ENCODE measurements at places on chromosomes 7 and 10.

DNA sequence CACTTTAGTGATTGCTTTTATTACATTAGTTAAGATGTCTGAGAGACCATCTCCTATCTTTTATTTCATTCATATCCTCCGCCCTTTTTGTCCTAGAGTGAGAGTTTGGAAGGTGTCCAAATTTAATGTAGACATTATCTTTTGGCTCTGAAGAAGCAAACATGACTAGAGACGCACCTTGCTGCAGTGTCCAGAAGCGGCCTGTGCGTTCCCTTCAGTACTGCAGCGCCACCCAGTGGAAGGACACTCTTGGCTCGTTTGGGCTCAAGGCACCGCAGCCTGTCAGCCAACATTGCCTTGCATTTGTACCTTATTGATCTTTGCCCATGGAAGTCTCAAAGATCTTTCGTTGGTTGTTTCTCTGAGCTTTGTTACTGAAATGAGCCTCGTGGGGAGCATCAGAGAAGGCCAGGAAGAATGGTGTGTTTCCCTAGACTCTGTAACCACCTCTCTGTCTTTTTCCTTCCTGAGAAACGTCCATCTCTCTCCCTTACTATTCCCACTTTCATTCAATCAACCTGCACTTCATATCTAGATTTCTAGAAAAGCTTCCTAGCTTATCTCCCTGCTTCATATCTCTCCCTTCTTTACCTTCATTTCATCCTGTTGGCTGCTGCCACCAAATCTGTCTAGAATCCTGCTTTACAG is 10.4 kb upstream of the CLCN1 start:
- DNase-seq: peak; percentile 78

DNA sequence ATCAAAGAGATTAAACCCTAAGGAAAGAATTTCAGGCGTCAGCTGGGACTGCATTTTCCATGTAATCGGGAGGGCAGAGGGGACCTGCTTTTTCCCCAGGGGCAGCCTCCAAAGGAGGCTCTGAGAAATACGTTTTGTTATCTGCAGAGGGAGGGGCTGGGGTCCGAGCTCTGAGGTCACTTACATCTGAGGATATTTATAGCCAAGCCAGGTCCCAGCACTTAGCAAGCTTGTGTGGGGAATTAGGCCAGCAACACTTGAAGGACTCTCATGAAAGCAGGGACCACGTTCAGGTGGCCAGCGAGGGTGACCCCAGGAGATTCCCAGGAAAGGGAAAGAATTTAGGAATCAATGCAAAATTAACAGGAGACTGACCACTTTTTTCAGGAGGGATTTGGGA is 20.6 kb upstream of the GDI2 start:
- DNase-seq: no peak

- no peak for DNase-seq
Measured at GRCh38 chr7:149735181-149735602, 38.2 kb downstream of the ZNF467 start.

DNA sequence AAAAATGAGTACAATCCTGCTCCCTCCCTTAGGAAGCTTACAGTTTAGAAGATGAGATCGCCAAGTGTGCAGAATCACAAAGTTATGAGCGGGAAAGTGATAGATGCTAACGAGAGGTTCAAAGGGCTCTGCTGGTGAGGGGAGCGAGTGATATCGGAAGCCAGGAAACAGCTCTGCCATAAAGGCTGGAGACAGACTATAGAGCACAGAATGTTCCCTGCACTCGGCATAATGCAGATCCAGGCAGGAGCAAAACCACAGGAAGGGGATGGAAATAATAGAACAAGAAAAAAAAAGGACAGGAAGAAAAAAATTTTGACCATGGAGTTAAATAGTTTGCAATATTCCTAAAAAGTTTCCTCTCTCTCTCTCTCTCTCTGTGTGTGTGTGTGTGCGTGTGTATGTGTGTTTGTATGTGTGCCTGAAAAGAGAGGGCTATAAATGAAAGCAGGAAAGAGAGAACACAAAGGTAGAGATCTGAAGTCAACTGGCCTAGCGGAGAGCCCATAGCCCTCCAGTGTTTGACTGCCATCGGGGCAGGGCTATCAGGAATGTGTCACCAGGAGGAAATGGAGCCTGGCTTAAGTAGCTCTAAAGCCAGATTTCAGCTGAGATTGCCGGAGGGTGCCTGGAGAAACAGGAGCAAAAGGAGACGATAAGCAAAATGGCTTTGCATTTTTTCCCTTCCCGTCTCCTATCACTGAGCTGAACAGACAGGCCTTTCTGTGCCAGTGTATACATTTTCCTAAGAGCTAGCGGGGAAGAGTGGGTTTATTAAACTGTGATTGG is 175.8 kb upstream of the LYZL1 start:
- DNase-seq: no peak

DNA sequence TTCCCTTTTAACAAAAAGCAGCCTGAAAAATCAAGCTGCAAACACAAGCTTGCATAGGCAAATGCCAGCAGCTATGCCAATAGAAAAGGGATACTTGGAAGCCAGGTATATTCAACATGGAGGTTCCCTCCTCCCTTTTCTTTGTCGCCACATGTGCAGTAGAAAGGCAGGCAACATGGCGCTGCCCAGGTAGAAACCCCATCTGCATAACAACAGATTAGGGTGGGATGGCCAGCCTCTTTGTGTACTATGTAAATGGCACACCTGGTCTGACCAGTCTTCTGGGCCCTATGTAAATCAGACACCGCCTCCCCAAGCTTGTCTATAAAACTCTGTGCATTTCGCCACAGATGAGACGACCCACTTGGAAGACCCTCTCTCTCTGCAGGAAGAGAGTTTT is 58.1 kb downstream of the CCDC3 start:
- no peak for DNase-seq

DNA sequence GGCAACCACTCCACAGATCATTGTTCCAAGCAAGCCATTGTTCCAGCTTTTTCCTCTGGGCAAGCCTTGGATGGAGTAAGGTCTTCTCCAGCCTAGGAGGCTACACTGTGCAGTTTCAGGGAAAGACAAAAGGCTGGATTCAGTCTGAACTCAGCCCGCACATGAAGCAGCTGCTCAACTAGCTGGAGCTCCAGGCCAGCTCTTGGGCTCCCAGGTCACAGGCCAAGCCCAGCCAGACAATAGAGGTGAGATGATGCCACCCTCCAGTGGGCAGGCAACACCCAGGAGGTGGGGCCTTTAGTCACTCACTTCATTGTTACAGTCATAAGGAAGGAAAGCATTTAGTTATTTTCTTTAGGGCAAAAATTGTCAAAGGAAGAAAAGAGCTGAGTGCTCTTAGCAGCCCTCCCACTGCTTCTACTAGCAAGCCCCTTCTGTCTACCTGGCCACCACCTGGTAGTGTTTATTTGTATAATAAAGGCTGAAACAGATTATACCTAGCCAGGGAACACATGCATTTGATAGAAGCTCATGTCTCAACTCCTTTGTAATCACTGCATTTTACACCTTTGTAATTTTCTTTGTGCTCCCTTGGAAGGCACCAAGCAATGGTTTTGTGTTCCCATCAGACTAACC is 253.4 kb downstream of the WDR11 start:
- no peak for DNase-seq

DNA sequence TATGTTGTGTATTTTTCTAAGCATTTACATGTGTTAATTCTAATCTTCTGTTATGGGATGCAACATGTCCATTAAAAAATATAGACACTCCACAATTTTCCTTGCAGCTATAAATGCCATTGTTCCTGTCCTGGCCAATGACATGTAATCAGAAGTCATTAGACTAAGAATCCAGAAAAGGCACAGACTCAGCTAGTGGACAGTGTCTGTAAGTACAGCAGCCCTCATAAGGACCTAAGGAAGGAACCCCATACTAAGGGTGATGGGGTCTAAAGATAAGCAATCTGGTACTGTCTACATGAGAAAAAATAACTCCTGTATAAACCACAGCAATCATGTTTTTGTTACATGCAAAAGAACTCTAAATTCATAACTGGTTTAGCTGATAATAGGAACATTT is 115.9 kb downstream of the GPR85 start:
- DNase-seq: no peak

- no peak for DNase-seq
Measured at GRCh38 chr10:84499846-84500245, 171.5 kb downstream of the CCSER2 start.

DNA sequence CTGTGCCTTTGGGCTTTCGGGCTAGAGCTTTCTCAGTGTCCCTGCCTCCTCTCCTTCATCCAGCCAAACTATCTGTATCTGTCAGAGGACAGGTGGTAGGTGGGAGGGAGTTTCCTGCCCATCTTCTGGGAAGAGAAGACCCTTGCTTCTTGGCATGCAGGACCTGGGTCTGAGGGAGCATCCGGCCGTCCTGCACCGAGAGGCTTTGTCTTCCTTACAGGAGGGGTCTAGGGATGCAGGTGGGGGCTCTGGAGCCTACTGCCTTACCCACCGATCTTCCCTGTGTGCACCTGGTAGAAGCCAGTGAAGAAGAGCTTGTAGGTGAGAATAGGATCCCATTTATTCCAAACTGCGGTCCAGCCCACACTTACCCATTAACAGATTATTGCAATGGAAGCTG is 5.8 kb upstream of the KLF6 start:
- no peak for DNase-seq

DNA sequence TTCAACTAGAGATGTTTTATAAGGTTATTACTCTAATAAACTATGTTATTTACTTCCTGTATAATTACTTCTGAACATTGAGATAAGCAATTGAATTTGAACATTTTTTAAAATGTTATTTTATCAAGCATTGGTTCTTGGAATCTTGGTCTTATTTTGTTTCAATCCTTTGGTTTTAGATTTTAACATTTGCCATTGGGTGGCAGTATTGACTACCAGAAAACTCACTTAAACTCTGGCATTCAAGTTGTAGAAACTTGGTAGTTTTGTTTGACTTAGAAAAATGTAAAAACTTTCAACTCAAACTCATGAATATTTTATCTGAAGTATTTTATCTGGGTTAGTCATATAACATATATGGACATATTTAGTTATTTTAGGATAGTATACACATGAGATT is 48.1 kb downstream of the ATRNL1 start:
- no peak for DNase-seq

DNA sequence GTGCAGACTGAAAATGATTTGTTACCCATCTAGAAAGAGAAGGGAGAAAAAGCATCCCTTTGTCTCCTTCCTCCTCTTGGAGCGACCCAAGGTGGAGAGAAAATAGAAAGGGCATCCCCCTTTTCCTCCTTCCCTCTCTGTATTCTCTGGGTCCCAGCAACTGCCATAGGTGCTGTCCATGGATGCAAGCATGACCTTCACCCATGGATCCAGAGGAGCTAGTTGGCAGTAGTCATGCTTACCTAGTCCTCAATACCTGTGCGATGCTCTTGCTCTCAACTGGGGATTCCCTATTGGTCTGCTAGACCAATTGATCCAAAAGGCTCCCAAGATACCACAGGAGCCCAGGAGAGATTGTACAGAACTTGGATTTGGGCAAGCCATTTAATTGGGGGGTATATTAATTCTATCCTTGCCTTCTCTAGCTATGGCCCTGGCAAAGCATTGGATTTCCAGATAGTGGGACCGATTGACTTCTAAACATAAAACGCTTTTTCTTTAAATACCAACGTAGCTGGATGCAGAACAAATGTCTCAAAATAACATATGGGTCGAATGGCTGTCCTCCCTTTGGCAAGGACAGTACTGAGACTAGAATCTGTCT is 547.8 kb upstream of the IGFBP3 start:
- no peak for DNase-seq

GRCh38 chr10:77983384-77984341 is 45.7 kb downstream of the POLR3A start:
- no peak for DNase-seq

- DNase-seq: no peak
Measured at GRCh38 chr7:52925332-52925731, 110.1 kb upstream of the POM121L12 start.

- DNase-seq: no peak
Measured at GRCh38 chr7:110253093-110253492, 837.8 kb upstream of the LRRN3 start.

DNA sequence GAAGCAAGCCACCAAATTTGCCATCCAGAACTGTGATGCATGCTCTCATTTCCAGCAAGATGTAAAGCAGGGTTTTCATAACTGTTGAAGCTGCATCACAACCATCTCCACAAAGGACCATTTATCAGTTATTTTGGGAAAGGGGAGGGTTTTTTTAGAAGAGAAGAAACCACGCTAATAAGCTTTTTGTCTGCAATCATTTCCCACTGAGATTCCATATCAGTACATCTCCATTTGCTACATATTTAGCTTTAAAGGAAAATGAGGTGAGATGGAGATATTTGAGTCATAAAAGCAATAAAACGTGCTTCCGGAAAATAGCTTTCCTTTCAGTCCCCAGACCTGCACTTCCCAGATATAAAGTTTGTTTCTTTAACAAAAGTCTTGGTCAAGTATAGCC is 258.2 kb downstream of the FRMD4A start:
- no peak for DNase-seq

DNA sequence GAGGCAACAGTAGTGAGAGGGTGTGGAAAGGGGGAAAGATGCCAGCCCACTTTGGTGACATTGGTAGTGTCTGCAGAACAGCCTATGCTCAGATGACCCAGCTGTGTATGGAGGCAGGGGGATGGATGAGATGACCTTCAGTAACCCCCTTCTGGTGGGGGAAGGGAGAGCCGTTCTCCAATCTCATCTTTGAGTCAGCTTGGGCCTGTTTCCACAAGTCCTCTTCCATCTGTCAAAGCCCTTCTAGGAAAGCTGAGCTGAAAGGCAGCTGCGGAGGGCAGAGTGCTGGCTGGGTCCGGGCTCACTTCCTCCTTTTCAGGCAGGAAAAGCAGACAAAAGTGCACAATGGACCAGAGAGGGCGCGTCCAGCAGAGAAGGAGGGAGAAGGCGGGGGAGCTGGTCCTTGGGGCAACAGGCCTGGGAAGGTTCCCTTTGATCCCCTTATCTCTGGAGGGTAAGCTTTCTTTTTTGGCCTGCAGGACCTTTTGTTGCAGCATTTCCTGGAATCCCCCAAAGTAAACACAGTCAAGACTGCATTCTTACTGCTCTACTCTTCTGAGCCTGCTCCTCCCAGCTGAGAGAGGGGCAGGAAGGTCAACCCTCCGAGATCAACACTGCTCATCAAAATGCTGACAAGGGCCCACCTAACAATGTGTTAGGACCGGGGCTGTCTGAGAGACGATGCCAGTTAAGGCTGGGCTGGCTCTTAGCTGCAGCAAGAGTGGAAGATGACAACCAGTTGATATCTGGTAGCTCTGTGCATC is 1.2 kb upstream of the LRMDA start:
- DNase-seq: peak; percentile 78

GRCh38 chr7:20491284-20491683 is 124.2 kb upstream of the ABCB5 start:
- no peak for DNase-seq

GRCh38 chr7:5679813-5680473 is 101.5 kb downstream of the RNF216 start:
- peak; percentile 63 for DNase-seq

DNA sequence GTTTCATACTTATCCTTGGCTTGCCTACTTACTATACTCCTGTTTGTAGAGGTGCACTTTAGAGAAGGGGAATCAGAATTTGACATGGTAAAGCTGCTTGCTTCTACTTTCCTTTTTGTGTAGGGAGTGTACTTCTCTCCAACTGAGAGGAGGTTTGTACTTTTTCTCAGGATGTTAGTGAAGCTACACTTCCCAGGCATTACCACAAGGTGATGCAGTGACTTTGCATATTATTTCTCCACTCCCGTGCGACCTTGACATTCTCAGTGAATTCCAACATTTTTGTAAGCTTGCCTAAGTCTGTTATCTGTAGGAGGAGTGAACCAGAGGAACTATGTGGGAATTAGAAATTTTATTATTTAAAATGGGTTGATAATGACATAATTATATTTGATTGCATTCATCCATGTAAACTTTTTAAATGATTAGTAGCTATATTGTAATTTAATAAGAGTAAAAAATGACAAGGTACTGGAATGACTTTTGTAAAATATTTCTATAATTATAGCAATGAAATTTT is 5.2 kb downstream of the TAX1BP1 start:
- DNase-seq: no peak

- no peak for DNase-seq
Measured at GRCh38 chr7:45687185-45687560, 113.0 kb downstream of the ADCY1 start.
